ENCODE measurements at places on chromosomes 1 and 21. TPM values are rescaled to one million over a fixed set of nuclear protein-coding genes. Genes with fewer than 3 reads are reported as not detected.

The DMRTA2 gene
- total RNA-seq, result not detected

The DNAI4 gene
- total RNA-seq, result 7.3 TPM

The PKN2 gene
- 34.0 TPM for total RNA-seq

The BATF3 gene
- total RNA-seq, result 9.3 TPM

The NGF gene
- not detected for total RNA-seq

The NLRP3 gene
- total RNA-seq, result 6.8 TPM
